ENCODE measurements at places on chromosomes 11 and 22.

GRCh38 chr22:17707526-17707925 is 66.7 kb downstream of the BID start:
- peak; percentile 16 for DNase-seq

- DNase-seq, result no peak
Measured at GRCh38 chr11:7575841-7576725, 62.3 kb downstream of the PPFIBP2 start.

- no peak for DNase-seq
Measured at GRCh38 chr22:38736257-38736570, 19.6 kb downstream of the SUN2 start.

DNA sequence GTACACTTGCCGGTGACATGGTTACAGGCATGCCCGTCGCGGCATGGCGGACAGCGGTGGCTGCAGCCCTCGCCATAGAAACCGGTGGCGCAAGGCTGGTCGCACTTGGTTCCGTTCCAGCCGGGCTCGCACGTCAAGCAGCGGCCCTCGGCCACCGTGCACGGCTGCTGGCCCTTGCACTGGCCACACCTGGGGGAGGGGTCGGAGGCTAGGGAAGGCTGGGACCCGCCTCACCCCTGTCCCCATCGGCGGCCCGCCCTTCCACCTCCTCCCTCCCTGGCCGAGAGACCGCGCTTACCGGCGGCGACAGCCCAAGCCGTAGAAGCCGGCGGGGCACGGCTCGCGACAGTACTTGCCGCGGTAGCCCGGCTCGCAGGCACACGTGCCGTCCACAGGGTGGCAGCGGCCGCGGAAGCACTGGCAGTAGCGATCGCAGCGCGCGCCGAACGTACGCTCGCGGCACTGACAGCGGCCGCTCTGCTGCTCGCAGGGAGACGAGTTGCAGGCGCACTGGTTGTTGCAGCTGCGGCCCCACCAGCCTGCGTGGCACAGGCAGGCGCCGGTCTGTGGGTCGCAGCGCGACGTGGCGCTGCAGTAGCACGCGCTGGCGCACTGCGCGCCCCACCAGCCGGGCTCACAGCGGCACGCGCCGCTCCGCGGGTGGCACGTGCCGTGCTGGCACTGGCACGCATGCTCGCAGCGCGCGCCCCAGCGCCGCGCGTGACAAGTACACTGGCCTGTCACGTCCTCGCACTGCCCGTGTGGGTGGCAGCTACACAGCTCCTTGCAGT is 6.7 kb downstream of the SCARF2 start:
- DNase-seq, result peak; percentile 65

DNA sequence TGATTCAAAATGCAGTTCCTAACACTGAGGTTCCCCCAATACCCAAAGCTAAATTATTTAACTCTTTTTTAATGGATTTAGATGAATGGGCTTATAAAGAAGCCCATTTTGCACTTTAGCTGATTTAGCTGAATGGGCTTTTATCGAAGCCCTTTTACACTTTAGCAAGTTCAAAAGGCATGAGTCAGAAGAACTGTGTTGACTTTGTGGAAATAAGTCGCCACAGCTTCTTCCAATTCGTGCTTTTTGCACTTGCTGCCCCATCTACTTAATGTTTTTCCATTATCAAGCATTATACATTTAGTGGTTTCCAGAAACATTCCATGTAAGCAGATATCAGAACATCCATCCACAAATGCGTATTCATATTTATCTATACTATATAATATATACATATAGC is 20.5 kb upstream of the GRIA4 start:
- peak; percentile 13 for DNase-seq

DNA sequence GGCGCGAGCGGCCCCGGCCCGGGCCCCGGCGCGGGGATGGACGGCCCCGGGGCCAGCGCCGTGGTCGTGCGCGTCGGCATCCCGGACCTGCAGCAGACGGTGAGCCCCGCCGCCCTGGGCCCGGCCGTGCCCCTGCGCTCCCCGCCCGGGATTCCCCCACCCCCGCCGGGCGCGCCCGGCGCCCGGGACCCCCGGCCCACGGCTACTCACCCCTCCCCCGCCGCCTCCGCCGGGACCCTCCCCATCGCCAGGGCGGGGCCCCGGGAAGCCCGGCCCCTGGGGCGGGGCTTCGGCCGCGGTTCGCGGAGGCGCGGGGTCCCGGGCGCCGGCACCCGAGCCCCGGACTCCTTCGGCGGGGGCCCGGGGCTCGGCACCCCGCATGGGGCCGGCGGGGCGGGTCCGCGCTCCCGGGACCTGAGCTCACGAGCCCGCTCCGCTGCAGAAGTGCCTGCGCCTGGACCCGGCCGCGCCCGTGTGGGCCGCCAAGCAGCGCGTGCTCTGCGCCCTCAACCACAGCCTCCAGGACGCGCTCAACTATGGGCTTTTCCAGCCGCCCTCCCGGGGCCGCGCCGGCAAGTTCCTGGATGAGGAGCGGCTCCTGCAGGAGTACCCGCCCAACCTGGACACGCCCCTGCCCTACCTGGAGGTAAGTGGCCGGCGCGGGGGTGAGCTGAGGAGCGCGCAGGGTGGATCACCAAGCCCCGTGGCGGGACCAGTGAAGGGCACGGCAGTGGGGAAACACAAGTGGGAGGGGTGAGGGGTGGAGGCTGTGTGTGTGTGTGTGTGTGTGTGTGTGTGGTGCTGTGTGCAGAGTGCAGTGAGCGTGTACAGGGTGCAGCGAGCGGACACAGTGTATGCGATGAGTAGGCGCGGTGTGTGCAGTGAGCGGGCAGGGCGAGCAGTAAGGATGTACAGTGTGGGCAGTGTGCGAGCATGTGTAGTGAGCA is 2.3 kb downstream of the SHANK3 start:
- peak; percentile 30 for DNase-seq

DNA sequence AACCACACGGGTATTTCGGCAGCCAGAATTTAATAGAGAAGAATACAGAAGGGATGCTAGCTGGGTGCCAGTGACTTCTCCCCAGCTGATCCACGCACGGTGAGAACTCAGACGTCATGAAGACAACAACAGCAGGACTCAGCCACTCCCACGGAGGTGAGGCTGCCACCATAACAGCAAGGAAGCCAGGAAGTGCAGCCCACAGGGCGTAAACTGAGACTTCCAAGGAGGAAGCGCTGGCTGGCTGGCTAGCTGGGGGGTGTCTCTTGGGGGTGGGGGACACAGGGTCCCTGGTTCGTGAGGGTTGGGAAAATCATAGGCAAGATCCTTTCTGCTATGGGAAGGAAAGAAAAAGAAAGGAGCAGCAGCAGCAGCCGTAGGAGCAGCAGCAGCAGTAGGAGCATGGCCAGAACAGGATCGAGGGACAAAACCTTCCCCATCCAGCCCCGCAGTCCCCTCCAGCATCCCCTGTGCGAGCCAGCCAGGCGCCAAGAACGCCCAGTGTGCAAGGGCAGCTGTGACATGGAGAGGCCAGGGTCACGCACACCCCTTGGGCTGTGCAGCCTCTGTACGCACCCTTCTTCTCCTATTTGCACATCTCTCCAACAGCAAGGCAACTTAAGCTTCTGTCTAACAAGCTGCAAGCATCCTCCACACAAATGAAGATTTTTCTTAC is 49.6 kb upstream of the SHANK2 start:
- DNase-seq, result no peak

GRCh38 chr22:33578752-33579151 is 341.5 kb downstream of the LARGE1 start:
- DNase-seq, result no peak

DNA sequence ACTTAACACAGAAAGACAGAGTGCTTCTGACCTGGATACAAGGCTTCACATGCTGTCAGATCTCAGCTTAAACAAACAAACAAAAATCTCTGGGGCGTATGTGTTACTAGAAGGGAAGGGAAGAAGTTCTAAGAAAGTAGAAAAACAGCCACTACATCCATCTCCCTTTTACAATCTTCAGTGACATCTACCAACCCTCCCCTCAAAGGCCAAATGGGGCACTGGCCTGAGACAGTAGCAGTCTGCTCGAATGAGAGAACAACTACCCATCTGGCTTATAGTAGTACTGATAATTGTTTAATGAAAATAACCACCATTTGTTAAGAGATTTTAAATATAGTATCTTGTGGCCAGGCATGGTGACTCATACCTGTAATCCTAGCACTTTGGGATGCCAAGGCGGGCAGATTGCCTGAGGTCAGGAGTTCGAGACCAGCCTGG is 29.4 kb downstream of the CCDC83 start:
- DNase-seq, result peak; percentile 27

- DNase-seq, result no peak
Measured at GRCh38 chr22:24459911-24460310, 32.5 kb downstream of the ADORA2A start.

GRCh38 chr22:36166086-36166485 is 5.5 kb upstream of the APOL3 start:
- no peak for DNase-seq

- DNase-seq, result no peak
Measured at GRCh38 chr11:10797001-10797400, 11.7 kb downstream of the EIF4G2 start.

GRCh38 chr11:34251589-34251980 is 106.2 kb downstream of the ABTB2 start:
- peak; percentile 49 for DNase-seq

DNA sequence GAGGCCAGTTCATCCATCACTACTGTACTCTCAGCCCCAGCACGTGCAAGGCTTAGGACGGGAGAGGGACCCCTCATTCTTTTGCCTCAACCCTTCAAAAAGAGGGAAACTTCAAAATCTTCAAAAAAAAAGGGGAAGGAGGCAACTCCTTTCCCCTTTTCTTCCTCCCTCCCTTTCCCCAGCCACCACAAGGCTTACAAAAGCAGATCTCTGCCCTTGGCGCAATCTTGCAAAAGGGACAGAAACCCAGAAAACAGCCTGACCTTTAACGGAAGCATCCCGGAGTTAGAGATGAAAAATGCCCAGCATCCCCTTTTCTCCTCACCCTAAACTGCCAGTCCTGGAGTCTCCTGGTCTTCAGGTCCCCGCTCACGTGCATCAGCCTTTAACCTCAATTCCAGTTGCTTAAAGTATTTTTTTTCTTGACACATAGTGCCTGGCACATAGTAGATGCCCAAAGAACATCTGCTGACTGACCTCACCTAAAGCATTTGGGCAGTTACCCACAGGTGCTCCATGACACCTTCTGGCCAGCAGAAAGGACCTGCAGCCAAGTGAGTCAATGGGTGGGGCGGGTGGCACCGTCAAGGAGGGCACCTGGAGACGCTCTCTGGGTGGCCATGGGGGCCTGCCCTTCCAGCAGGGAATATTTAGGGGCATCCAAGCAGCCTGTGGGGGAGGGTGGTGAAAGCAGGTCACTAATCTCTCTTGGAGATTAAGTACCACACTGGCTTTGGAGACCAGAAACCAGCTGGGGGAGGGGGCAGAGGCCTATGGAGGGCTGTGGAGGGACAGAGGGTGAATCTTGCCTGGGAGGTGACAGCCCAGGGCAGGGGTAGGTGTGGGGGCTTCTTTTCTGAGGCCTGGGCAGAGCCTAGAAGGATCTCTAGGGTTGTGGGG is 16.3 kb downstream of the NECTIN1 start:
- DNase-seq, result no peak

GRCh38 chr11:7630002-7630401 is 43.3 kb downstream of the CYB5R2 start:
- DNase-seq, result no peak

- peak; percentile 36 for DNase-seq
Measured at GRCh38 chr11:67276781-67277230, 10.5 kb downstream of the GRK2 start.

- peak; percentile 20 for DNase-seq
Measured at GRCh38 chr11:103832762-103833161, 203.7 kb upstream of the DDI1 start.

DNA sequence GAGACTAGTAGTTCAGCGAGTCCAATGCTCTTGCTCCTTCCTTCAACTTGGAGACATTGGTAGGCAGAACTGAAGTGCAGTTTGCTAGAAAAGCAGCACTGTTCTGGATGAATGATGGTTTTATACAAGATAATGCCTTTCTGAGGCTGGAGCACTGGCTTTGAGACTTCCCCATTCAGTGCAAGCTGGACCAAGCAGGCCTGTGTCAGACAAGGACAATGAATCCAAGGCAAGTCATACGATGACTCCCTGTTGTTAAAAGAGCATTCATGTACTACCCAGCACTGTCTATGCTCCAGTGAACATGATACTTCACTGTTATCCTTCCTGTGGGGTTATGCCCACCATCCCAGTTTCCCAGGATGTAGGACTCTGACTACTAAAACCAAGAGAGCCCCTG is 242.3 kb upstream of the RAG2 start:
- DNase-seq, result no peak

DNA sequence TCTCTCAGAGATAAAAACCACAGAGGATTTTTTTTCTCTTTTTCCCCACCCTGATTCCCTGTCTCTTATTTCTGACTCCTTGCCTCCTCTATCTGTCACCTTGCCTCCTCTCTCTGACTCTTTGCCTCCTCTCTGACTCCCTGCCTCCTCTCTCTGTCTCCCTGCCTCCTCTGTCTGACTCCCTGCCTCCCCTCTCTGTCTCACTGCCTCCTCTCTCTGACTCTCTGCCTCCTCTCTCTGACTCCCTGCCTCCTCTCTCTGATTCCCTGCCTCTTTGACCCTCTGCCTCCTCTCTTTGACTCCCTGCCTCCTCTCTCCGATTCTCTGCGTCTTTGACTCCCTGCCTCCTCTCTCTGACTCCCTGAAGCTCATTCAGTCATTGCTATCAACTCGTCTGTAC is 3.1 kb downstream of the RASD2 start:
- DNase-seq, result no peak

DNA sequence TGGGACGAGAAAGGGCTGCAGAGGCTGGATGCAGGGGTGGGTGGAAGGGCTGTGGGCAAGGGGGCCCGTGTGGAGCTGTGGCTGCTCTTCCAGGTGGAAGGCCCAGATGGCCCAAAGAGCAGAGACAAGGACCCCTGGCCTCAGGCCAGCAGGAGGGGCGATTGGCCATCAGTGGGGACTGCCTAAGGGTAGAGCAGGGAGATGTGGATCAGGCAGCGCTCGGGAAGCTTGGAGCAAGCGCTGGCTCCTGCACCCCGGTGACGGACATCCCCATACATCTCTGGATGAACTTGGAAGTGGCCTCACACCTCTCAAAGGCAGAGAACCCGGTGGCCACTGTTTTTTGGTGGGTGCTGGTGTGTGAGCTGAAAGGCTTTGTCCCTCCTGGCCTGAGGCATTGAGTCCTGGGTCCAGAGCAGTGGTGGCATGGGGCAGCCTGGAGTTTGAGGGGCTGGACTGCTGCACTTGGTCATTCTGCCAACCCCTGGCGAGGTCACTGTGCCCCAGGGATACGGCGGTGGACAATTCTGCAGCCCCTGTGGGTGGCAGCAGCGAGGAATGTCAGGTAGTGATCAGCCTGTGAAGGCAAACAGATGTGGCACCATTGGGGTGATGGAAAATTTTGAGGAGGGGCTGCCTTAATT is 5.9 kb downstream of the FRMD8 start:
- DNase-seq, result no peak

- DNase-seq, result peak; percentile 52
Measured at GRCh38 chr11:7600205-7600775, 73.0 kb downstream of the CYB5R2 start.

- DNase-seq, result no peak
Measured at GRCh38 chr22:47409539-47410275, 647.3 kb downstream of the TBC1D22A start.

DNA sequence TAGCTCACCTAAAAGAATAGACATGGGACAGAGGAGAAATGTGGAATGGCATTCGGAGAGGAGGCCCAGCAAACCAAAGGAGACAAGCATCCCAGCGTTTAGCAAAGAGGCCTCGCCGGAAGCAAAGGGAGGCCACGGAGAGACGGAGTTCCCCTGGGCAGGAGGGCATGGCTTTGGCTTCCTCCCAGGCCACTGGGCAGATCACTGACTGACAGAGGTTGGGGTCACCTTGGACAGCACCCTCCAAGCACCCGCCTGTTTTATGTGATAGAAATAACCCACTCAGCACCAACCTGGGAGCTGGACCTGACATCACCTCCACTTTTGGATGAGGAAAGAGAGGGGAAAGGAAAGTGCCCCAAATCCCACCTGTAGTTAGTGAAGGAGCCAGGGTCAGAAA is 434.1 kb downstream of the BRD1 start:
- DNase-seq, result no peak

GRCh38 chr11:41872870-41873269 is 413.4 kb upstream of the LRRC4C start:
- peak; percentile 8 for DNase-seq
